ENCODE measurements at places on chromosomes 7 and 10. TPM values are rescaled to one million over a fixed set of nuclear protein-coding genes. Genes with fewer than 3 reads are reported as not detected.

GRCh38 chr7:7773334-7774309 lies 55.2 kb upstream of the RPA3 start:
- DNase-seq = no peak

- DNase-seq = no peak
Observed at GRCh38 chr7:143987513-143987912, 12.6 kb upstream of the OR6B1 start.

- DNase-seq = no peak
Observed at GRCh38 chr10:91681361-91682276, 48.7 kb upstream of the PPP1R3C start.

DNA sequence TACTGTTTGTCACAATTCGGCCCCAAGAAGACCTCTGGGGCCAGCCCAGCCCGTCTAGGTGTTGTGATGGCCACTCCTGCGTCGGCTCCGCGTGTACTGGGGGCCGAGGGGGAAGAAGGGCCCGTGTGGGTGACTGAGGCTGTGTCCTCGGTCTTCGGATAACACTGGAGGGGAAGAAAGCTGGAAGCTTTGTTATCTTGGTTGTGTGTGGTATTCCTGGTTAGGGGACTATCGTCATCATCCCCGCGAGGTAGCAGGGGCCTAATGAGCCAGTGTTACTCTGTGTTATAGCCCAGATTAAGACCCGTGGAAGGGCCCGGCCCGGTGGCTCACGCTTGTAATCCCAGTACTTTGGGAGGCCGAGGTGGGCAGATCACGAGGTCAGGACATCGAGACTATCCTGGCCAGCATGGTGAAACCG lies 854 bp downstream of the MTG1 start:
- DNase-seq = no peak

Gene GJC3
- not detected for total RNA-seq

Data from Caco-2 (cell line).